Lung (tissue), 17 donors: ENCODE measurements at places on chromosomes 4 and X. TPM values are rescaled to one million over a fixed set of nuclear protein-coding genes. Genes with fewer than 3 reads are reported as not detected.

Gene SPIN2A
- 0.77 TPM for total RNA-seq

Gene IL2RG
- 14.0 TPM for total RNA-seq

Gene CT45A10
- total RNA-seq, result not detected

DNA sequence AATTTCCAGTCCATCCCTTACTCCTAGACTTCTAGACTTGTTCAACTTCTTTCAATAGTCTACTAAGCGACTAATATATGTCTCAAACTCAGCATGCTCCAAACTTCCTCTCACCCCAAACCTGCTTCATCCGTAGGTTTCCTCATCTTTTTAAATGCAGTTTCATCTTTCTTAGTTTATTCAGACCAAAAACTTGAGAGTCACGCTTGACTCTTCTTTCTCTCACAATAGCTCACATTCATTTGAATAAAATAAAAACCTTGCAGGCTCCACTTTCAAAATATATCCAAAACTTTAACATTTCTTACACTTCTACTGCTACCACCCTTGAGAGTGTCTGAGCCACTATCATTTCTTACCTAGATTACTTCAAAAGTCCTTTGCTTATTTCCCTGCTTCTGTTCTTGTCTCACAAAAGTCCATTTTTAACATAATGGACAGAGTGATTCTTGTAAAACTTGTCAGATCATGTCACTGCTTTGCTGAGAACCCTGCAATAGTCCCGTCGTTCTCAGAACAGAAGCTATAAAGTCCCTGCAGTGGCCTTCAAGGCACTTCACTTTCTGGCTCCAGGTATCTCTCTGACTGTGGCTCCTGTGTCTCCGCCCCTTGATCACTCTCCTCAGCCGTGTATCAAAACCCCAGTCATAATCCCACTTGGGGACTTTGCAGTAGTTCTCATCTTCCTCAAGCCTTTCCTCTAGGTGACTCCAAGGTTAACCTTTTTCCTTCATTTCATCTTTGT lies 167.6 kb downstream of the ARHGAP24 start:
- H3K36me3 ChIP-seq, result no peaks in the 10 kb centered on the region
- no peak overlapping the region for H3K4me3 ChIP-seq
- H3K27me3 ChIP-seq, result no peaks in the 10 kb centered on the region
- H3K4me1 ChIP-seq, result no peaks in the 10 kb centered on the region

DNA sequence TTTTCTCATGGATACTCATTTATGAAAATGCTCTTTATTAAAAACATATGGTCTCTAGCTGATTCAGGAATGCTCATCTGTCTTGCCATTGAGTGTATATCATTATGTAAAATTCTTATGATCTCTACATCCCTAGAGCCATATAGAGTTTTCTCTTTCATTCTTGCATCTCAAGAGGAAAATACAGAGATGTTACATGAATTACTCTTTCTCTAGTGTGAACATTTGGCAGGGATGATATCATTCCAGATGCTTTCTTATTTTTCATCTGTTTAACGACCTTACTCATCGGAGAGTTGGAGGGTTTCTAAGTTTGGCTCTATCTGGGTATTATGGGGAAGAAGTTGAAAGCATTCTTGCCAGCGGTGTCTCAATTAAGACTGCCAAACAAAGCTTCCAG lies 202.9 kb upstream of the SLC7A11 start:
- H3K27ac ChIP-seq, result no peak overlapping the region
- no peaks in the 10 kb centered on the region for H3K4me1 ChIP-seq
- H3K27me3 ChIP-seq, result no peaks in the 10 kb centered on the region
- DNase-seq, result no peak

DNA sequence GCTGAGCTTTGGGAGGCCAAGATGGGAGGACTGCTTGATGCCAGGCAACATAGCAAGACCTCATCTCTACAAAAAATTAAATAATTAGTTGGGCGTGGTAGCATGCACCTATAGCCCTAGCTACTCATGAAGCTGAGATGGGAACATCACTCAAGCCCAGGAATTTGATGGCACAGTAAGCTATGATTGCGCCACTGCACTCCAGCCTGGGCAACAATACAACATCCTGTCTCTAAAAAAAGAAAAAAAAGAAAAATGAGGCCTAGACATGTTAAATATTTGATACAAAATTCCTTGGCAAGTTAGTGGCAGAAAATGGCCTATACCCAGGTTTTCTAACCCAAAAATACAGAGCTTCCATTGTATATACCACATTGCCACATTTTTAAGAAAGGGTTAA lies 88.1 kb upstream of the MAB21L2 start:
- no peaks in the 10 kb centered on the region for H3K36me3 ChIP-seq
- H3K4me3 ChIP-seq, result no peak overlapping the region
- H3K27ac ChIP-seq, result no peak overlapping the region
- H3K4me1 ChIP-seq, result no peaks in the 10 kb centered on the region

GRCh38 chrX:77564823-77565222 lies 117.6 kb downstream of the FGF16 start:
- no peaks in the 10 kb centered on the region for H3K36me3 ChIP-seq
- no peak overlapping the region for H3K4me3 ChIP-seq
- H3K4me1 ChIP-seq, result no peaks in the 10 kb centered on the region
- no peak overlapping the region for H3K27ac ChIP-seq
- DNase-seq, result no peak

DNA sequence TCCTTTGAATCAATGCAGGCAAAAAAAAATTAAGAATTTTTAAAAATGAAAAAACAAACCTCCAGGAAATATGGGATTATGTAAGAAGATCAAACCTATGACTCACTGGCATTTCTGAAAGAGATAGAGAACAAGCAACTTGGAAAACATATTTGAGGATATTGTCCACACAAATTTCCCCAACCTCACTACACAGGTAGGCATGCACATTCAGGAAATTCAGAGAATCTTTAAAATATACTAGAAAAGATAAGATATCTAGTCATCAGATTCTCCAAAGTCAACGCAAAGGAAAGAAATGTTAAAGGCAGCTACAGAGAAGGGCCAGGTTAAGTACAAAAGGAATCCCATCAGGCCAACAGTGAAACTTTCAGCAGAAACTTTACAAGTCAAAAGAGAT lies 85.6 kb downstream of the ANTXR2 start:
- no peaks in the 10 kb centered on the region for H3K36me3 ChIP-seq
- H3K4me3 ChIP-seq, result no peak overlapping the region
- H3K27me3 ChIP-seq, result no peaks in the 10 kb centered on the region
- DNase-seq, result no peak

Gene USP11
- 74.8 TPM for total RNA-seq

Gene FUNDC1
- 11.3 TPM for total RNA-seq

Gene CPLX1
- 3.9 TPM for total RNA-seq

- H3K4me3 ChIP-seq, result no peak overlapping the region
- no peak overlapping the region for H3K27ac ChIP-seq
- no peaks in the 10 kb centered on the region for H3K27me3 ChIP-seq
- DNase-seq, result peak; percentile 78
Observed at GRCh38 chr4:10619220-10619619, 65.3 kb downstream of the CLNK start.

DNA sequence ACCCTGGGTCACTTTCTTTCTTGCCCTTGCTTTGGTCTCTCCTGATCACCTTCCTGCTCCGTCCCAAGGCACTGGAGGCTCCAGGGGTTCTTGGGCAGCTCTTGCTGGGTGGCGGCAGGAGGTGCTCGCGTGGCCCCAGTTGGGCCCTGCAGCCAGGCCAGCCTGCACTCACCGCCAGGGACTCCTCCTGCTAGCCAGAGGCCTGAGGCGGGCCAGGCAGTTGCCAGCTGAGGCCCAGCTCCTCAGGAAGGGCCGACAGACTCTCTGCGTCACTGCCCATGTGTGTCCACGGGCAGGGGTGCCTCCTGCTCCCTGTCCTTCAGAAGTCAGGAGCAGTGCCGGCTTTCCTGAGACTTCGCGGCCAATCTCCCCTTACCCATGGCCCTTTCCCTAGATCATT lies 9.3 kb downstream of the SUV39H1 start:
- H3K36me3 ChIP-seq, result peaks cover 13% of the 10 kb centered on the region
- H3K27me3 ChIP-seq, result no peaks in the 10 kb centered on the region
- no peak for DNase-seq
- no peak overlapping the region for H3K27ac ChIP-seq

DNA sequence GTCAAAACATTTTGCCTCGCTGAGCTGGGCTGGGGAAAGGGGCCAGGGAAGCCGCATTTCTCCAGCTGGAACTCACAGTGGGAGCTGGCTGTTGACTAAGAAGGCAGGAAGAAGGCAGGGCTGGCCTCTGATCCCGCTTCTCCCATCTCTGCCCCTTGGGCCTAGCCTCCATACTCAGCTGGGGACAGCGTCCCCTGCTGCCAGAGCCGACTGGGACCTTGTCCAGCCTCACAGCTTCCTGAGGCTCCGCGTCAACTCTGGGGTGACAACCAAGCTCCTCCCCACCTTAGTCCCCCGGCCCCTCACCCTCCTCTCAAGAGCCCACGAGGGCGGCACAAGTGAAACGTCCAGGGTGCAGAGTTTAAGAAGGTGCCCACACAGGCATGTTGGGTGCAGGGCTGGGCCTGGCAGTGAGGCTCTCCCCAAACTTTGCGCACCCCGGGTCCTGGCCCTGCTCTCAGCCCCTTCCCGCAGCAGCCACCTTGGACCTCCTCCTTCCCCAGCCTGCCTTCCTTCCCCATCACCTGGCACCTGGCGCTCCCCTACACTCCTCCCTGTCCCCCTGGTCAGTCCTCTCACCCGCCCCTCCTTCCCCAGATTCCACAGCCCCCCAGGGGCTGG lies 100.8 kb downstream of the PSAPL1 start:
- no peak overlapping the region for H3K4me3 ChIP-seq
- H3K27me3 ChIP-seq, result no peaks in the 10 kb centered on the region
- H3K36me3 ChIP-seq, result no peaks in the 10 kb centered on the region

Gene FAAH2
- 7.3 TPM for total RNA-seq

GRCh38 chr4:18039113-18039512 lies 17.6 kb upstream of the LCORL start:
- H3K4me1 ChIP-seq, result no peaks in the 10 kb centered on the region
- DNase-seq, result no peak
- H3K36me3 ChIP-seq, result no peaks in the 10 kb centered on the region
- no peak overlapping the region for H3K4me3 ChIP-seq
- no peak overlapping the region for H3K27ac ChIP-seq

- H3K27ac ChIP-seq, result no peak overlapping the region
- no peak overlapping the region for H3K4me3 ChIP-seq
- H3K27me3 ChIP-seq, result no peaks in the 10 kb centered on the region
- H3K4me1 ChIP-seq, result peaks cover 2% of the 10 kb centered on the region
- no peak for DNase-seq
- H3K36me3 ChIP-seq, result no peaks in the 10 kb centered on the region
Observed at GRCh38 chrX:28969126-28969525, 381.9 kb downstream of the IL1RAPL1 start.

Gene ETDB
- total RNA-seq, result not detected

- H3K4me3 ChIP-seq, result no peak overlapping the region
- no peaks in the 10 kb centered on the region for H3K36me3 ChIP-seq
- H3K27me3 ChIP-seq, result peaks cover 3% of the 10 kb centered on the region
- DNase-seq, result peak; percentile 17
- H3K27ac ChIP-seq, result no peak overlapping the region
- peaks cover 5% of the 10 kb centered on the region for H3K4me1 ChIP-seq
Observed at GRCh38 chrX:133250184-133251100, 32.3 kb upstream of the TFDP3 start.

- no peaks in the 10 kb centered on the region for H3K27me3 ChIP-seq
- DNase-seq, result no peak
- no peaks in the 10 kb centered on the region for H3K36me3 ChIP-seq
- H3K4me1 ChIP-seq, result no peaks in the 10 kb centered on the region
Observed at GRCh38 chr4:40038977-40039376, 17.7 kb upstream of the N4BP2 start.

DNA sequence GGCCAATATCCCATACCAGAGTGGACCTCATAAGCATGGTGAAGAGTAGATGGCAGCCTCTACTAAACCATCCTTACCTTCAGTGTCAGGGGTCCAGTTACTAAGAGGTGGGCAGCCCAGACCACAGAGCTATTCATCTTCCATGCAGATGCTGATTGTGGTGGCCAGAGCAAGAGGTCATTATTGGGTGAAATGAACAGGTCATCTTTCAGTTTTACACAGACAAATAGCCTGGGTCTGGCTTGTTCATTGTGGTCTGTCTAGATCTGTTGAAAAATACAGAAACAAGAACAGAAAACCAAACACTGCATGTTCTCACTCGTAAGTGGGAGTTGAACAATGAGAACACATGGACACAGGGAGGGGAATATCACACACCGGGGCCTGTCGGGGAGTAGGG lies 71.3 kb downstream of the PAK3 start:
- no peaks in the 10 kb centered on the region for H3K36me3 ChIP-seq
- no peak overlapping the region for H3K4me3 ChIP-seq
- no peak for DNase-seq
- peaks cover 15% of the 10 kb centered on the region for H3K27me3 ChIP-seq

Gene EREG
- total RNA-seq, result 0.37 TPM

DNA sequence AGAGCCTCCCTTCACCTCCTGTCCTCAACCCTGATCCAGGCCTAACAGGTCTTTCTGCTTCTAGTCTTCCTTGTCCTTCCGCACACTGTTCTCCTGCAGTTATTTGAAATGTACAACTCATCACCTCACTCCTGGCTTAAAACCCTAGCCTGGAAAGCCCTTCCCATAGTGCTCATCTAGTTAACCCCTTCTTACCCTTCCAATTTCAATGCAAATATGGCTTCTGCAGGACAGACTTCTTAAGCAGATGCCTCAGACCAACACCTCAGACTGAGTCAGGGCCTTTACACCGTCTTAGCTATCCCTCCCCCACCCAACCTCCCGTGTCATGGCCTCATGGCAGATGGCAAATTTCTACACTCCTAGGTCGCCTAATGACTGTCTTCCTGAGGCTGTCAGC lies 130.4 kb downstream of the BCOR start:
- DNase-seq, result no peak
- H3K4me3 ChIP-seq, result no peak overlapping the region
- no peak overlapping the region for H3K27ac ChIP-seq
- no peaks in the 10 kb centered on the region for H3K36me3 ChIP-seq
- peaks cover 3% of the 10 kb centered on the region for H3K4me1 ChIP-seq
- no peaks in the 10 kb centered on the region for H3K27me3 ChIP-seq

GRCh38 chrX:41923978-41924683 lies 777 bp upstream of the CASK start:
- peak overlapping the region; percentile 40 for H3K4me3 ChIP-seq
- peak; percentile 53 for DNase-seq
- no peaks in the 10 kb centered on the region for H3K4me1 ChIP-seq

DNA sequence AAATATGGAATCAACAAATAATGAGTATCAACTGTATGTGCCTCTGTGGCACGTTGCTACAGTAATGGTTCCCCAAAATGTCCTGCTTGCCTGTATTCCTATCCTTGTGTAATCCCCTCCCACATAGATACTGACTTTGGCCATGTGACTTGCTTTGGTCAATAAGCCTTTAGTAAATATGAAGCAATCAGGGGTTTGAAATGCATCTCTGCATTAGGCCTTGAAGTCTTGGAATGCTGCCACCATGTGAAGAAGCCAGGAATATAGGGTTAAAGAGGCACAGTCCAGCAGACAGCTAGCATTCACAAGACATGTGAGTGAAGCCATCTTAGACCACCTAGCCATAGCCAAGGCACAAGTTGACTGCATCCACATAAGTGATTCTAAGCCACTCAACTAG lies 190.9 kb downstream of the GABRB1 start:
- no peaks in the 10 kb centered on the region for H3K27me3 ChIP-seq
- H3K4me3 ChIP-seq, result no peak overlapping the region
- H3K4me1 ChIP-seq, result no peaks in the 10 kb centered on the region
- no peak overlapping the region for H3K27ac ChIP-seq
- no peaks in the 10 kb centered on the region for H3K36me3 ChIP-seq
